ENCODE measurements at places on chromosomes 2 and 18. TPM values are rescaled to one million over a fixed set of nuclear protein-coding genes. Genes with fewer than 3 reads are reported as not detected.

Gene ITGB6
- total RNA-seq, result 2.6 TPM

Gene IL36A
- not detected for total RNA-seq

Gene TNFAIP6
- 1.1 TPM for total RNA-seq

Gene ZNF532
- total RNA-seq, result 31.8 TPM

Gene POTEC
- total RNA-seq, result not detected

Gene DLGAP1
- 9.1 TPM for total RNA-seq

Gene STEAP3
- total RNA-seq, result 53.1 TPM

Gene COL4A3
- under 0.01 TPM for total RNA-seq

Gene FZD7
- 38.5 TPM for total RNA-seq

Gene CYP27C1
- total RNA-seq, result 2.0 TPM

Gene CFC1B
- total RNA-seq, result not detected

Gene KIAA2012
- not detected for total RNA-seq

Gene SCN1A
- not detected for total RNA-seq

Gene SOX11
- 10.4 TPM for total RNA-seq

Gene CAVIN2
- 3.0 TPM for total RNA-seq

Gene MYOM1
- 0.13 TPM for total RNA-seq

Gene G6PC2
- total RNA-seq, result not detected

Gene PFN4
- total RNA-seq, result 1.1 TPM

Gene KATNAL2
- 3.0 TPM for total RNA-seq

Gene GMCL1
- 9.0 TPM for total RNA-seq

Gene BOLL
- total RNA-seq, result not detected

Gene GPR39
- 4.7 TPM for total RNA-seq

Gene TBR1
- not detected for total RNA-seq

Gene VWC2L
- not detected for total RNA-seq

Gene SH3BP4
- 69.3 TPM for total RNA-seq

Gene COBLL1
- total RNA-seq, result 17.3 TPM

Gene NXPH2
- total RNA-seq, result 0.25 TPM

All from mesangial cell (primary cell).